ENCODE measurements at places on chromosomes 1 and 21.
A peak's percentile ranks its signal among the peaks of the same experiment; 100 is the strongest.

- peak; percentile 63 for DNase-seq
Observed at GRCh38 chr1:235632506-235633401, 16.8 kb downstream of the GNG4 start.

GRCh38 chr1:19884312-19884711, 2.1 kb downstream of the OTUD3 start:
- DNase-seq, result no peak

DNA sequence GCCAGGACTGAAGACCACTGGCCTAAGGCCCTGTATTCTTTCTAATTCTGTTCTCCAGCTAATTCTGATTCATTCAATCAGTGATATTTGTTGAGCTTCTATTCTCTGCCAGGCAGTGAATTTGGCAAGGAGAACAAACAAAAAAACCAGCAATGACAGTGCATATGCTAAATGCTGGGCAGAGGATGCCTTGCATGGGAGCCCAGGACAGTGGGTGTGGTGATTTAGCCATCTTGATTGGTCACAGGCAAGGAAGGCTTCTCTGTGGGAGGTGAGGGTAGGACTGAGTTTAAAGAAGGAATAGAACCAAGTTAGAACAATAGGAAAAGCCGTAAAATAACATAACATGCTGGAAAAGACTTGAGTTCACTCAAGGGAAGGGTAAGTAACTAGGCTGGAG, 9.2 kb upstream of the CPT2 start:
- DNase-seq, result peak; percentile 27

- DNase-seq, result no peak
Observed at GRCh38 chr1:212292250-212293105, 7.3 kb downstream of the PPP2R5A start.

GRCh38 chr1:202794051-202794740, 14.0 kb downstream of the KDM5B start:
- no peak for DNase-seq

- no peak for DNase-seq
Observed at GRCh38 chr21:33560965-33561364, 18.1 kb downstream of the SON start.

- DNase-seq, result no peak
Observed at GRCh38 chr1:153922076-153922971, 448 bp downstream of the GATAD2B start.

- no peak for DNase-seq
Observed at GRCh38 chr21:42330380-42331371, 15.5 kb upstream of the TFF3 start.

DNA sequence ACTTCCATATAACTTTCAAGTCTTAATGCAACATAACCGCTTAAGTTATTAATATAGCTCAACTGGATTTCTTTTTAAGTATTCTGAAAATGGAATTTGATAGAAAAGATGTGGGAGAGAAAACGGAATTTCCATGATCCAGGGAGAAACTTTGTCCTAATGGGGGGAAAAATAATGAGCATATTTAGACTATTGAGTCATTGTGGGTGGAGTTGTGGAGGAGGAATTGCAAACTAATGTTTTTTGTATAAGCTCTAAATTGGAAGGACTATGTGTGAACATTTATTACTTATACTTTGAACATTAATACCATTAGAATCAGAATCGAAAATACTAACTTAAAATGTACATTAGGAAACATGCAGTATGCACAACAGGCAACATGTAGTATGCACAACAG, 159.9 kb upstream of the NEGR1 start:
- no peak for DNase-seq

GRCh38 chr1:18970762-18971161, 14.3 kb upstream of the IFFO2 start:
- no peak for DNase-seq

- DNase-seq, result no peak
Observed at GRCh38 chr1:175499595-175500382, 243.6 kb downstream of the TNR start.

DNA sequence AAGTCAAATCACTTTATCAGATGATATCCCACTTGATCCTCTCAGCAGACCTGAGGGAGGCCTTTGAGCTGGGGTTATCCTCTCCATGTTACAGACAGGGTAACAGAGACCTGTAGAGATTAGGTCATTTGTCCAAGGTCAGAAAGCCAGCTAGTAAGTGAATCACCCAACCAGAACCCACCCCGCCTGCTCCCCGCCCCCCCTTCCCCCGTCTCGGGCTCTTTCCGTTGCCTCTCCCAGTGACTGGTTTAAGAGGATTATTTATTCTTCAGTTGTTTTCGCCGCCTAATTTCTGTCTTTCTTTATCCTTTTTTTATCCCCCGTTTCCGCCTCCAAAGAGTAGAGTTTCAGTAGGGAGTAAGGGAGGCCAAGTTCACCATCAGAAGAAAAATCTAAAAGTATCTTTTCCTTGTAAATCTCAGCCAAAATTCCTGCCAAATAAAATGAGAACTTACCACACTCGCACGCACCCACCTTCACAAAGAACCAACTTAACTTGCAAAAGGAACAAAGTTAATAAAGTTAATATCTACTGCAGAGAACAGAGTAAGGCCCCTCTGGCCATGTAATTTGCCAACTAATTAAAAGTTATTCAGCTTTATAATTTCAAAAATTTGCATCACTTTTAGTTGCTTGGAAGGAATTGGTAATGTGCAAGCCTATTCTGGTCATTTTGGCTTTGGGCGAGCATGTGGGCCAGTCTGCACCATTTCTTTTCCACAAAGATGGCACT, 76.8 kb upstream of the TRABD2B start:
- no peak for DNase-seq

DNA sequence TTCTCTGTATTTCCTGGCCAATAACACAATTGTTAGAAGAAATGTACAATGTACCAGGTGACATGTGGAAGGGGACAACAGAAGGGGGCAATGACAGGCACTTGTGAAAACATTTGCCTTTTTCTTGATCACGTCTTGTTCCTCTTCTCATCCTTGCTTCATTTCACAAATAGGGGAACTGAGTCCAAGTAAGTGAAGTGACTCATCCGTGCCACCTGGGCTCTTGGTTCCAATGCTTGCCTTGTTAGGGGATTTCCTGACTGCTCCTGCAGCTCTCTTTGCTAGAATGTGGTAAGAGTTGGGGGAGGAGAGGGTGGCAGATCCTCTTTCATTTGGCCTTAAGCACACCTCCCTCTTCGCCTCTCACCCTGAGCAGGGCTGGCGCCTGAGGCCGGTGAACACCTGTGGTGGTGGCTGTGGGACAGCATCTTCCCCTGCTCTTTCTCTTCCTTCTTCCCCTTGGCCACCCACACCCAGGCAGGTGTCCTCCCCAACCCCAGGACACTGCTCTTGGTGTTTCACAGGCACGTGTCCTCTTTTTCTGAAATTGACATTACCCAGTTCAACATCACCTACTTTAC, 2.2 kb upstream of the RHEX start:
- DNase-seq, result peak; percentile 83

DNA sequence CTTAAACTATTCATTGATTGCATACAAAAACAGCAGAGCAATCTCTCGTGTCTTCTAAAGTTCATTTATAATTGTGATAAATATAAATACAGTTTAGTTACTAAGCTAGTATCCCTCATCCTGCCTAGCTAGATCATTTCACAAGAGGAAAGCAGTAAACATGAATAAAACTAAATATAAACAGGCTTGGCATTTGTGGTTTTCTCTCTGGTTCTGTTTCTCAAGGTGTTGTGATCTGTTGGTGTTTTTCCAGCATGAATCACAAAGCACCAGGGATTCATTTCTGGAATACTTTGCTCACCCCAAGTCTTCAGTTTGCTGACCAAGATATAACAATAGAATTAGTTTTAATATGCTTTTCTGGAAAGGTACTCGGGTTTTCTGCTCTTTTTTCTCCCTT, 32.7 kb upstream of the GLIS1 start:
- DNase-seq, result no peak

DNA sequence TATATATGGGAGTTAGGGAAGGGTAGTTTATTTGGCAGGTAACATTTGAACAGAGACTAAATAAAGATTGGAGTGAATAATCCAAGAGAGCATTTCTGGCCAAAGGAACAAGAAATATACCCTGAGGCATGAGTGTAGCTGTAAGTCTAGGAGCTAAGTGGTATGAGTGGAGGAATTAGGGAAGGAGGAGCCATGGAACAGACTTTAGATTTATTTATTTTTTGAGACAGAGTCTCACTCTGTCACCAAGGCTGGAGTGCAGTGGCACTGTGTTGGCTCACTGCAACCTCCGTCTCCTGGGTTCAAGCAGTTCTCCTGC, 18.4 kb downstream of the CAPZA1 start:
- no peak for DNase-seq

- DNase-seq, result no peak
Observed at GRCh38 chr1:245969283-245969682, 537.8 kb downstream of the SMYD3 start.

DNA sequence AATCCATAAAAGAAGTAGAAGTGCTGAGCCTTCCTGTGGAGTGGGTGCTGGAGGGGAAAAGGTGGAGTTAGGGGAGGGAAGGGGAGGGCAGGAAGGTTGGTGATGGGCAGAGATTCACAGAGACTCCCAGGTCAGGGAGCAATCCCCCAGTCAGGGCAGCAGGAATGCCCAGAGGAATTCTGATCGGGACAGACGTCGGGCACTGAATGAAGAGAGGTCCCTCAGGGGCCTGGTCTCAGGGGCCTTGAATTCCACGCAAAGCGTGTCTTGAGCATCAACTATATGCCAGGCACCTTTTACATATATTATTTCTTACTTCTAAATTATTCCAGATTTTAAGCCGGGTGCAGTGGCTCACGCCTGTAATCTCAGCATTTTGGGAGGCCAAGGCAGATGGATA, 7.2 kb upstream of the PADI1 start:
- no peak for DNase-seq

GRCh38 chr1:84089465-84089864, 54.6 kb upstream of the PRKACB start:
- no peak for DNase-seq

GRCh38 chr1:59125676-59126320, 171.1 kb upstream of the FGGY start:
- DNase-seq, result no peak

- DNase-seq, result no peak
Observed at GRCh38 chr1:46153228-46153627, 20.8 kb upstream of the PIK3R3 start.

- no peak for DNase-seq
Observed at GRCh38 chr21:37607081-37607480, 240.5 kb downstream of the DYRK1A start.

GRCh38 chr1:2003541-2004131, at the start of gene CFAP74:
Gene CFAP74, minus strand, starts transcription at chr1:2003786. Its CDS starts 12,830 bp downstream, at chr1:1990956.
- peak; percentile 19 for DNase-seq

GRCh38 chr1:6023346-6023745, 22.3 kb upstream of the KCNAB2 start:
- DNase-seq, result no peak

GRCh38 chr1:18734461-18735223, 104.0 kb downstream of the PAX7 start:
- no peak for DNase-seq

GRCh38 chr1:26410706-26411623, at the start of gene LIN28A:
Gene LIN28A, plus strand, starts transcription at chr1:26410817. Its CDS starts 75 bp downstream, at chr1:26410892.
- no peak for DNase-seq

GRCh38 chr1:177340601-177341067, 169.9 kb downstream of the BRINP2 start:
- no peak for DNase-seq

DNA sequence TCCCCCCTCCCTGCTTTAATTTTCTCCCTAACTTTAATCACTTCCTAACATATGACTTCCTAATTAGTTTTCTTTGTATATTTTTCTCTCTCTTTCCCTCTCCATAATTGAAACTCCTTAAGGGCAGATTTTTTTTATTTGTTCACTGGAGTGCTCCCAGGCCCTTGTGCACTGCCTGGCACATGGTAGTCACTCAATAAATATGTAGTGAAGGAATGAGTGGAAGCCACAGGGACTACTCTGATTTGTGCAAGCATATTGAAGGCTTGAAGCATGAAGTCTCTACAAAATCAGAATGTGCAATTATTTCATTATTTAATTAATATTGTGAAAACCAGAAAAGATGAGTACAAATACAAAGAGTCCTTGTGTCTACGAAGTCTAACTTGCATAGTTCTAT, 41.5 kb downstream of the SNX7 start:
- no peak for DNase-seq

- DNase-seq, result peak; percentile 49
Observed at GRCh38 chr1:8687039-8687438, 130.4 kb downstream of the RERE start.

DNA sequence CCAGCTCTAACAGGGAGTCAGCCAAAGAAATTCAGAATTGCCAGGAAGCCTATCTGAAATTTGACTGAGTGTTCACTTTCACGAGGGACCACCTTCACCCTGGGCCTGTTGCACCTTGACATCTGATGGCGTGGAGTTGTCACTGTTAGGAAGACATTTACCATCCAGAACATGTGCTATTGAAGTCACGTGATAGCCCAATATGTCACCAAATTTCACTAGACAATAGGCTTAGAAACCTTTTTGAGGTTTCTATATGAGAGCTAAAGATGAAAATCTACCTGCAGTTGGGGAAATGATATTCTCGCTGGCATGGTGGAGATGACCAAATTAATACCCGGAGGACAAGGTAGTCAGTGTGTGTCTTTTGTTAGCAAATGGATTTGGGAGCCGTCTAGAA, 102.7 kb downstream of the HUNK start:
- no peak for DNase-seq

DNA sequence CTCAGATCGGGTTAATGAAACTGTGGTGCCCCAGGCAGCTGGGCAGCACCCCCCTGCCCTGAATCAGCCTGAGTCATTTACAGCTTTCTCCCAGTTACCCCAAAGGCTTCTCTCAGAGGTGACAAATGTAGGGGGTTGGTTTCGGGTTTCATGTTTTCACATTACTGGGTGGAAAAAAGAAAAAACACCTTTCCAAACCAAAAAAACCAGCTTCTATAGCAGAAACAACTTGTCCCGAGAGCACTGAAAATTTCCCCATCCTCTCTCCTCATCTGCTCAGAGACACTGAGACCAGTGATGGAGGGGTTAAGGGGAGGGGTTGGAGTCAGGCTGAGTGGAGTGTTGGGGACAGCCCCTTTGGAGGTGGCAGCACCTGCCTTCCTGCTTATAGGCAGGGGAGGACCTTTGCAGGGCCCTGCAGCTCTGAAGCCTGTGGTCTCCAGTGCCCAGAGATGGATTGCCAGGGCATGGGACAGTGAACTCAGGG, 15.6 kb downstream of the UTP11 start:
- no peak for DNase-seq

- DNase-seq, result peak; percentile 21
Observed at GRCh38 chr1:48688102-48688760, 88.5 kb downstream of the BEND5 start.

GRCh38 chr1:45032837-45033236, 20.8 kb downstream of the UROD start:
- DNase-seq, result no peak

Data from suppressor macrophage (primary cell).